HEK293T (cell line): ENCODE measurements at places on chromosomes 16 and 17.
A peak's percentile ranks its signal among the peaks of the same experiment; 100 is the strongest.

DNA sequence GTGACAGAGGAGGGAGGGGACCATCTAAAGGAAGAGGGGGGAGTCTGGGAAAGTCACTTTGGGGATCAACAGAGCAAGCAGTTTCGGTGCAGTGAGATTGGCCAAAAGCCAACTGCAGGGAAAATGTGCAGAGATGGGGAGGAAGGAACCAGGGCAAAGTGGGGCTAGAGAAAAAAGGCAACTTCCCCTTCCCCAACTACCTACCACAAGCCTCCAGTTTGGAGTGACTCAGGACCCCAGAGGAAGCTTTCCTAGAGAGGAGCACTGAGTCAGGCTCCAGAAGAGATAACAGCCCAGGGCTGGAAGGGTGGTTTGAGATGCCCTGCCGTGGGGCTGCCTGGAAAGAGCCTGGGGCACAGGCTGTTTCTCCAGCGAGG is 6.9 kb upstream of the CD300LD start:
- DNase-seq, result no peak

GRCh38 chr17:55829995-55830612 is 79.3 kb downstream of the PCTP start:
- DNase-seq, result no peak

GRCh38 chr16:65667011-65667578 is 545.2 kb upstream of the CDH11 start:
- DNase-seq, result no peak

DNA sequence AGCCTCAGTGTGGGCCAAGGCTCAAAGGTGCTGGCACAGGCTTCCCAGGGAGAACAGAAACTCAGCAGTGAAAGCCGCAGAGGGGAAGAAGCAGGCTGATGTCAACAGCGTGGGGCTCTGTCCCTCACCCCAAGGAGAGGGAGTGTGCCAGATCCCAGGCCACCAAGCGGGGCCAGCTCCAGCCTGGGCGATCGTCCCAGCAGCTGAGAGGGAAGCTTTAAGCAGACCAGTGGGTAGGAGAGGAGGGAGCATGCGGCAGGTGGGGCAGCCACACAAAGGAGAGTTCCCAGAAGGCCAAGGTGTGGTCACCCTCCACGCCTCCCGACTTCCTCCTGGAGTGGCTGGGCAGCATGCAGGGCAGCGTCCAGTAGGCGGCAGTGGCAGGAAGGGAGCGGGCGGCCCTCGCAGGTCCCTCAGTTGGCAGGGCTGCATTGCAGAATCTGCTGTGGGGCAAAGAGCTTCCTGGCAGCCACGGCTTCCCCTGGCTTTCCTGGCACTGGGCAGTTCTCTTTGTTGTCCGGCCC is 6.0 kb downstream of the SYNGR2 start:
- no peak for DNase-seq

GRCh38 chr17:65324611-65325342 is 187.6 kb downstream of the RGS9 start:
- no peak for DNase-seq

DNA sequence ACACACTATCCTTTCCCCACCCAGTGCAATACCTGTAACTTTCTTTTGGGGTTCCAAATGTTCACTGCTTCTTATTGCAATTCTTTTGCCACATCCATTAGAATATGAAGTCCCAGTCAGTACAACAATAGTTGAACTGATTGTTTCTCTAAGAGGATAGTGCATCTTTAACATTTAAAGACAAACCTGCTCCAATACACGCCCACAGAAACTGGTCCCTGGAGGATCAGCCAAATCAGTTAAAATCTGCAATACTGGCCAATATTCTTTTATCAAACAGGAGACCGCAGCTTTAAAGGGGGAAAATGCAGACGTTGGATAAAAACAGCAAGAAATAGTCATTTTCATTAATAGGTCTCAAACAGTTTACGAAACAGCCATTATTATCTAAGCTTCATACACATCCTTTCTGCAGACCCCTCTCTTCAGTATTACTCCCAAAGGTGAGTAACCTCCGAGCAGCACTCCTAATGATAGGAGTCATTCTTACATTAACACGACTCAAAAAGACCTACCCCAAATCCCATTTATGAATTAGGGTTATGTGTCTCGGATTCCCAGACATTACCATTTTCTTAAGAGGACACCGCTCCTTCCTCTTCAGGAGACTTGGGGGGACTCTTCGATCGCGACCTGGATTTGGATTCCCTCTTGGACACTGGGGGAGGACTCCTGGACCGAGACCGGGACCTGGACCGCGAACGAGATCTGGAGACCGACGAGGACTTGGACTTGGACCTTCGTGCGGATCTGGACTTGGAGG is 1.4 kb downstream of the SRSF2 start:
- no peak for DNase-seq

GRCh38 chr17:17108451-17109049 is 66.3 kb downstream of the MPRIP start:
- no peak for DNase-seq

DNA sequence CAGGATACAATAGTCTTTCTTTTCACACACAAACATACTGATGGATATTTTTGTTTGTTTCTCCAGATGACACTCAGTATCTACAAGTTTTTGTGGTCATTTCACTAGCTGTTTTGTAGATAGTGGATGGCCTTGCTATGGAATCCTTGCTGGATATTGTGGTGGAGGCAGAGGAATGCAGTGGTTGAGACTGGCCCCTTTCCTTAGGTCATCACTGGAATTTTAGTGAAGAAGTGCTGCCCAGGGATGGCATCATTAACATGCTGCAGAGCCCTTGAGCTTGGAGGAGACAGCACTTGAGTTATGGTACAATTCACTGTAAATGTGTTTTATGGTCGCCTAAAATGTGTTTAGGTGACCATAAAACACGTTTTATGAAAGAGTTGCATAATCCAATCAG is 455.9 kb upstream of the HSBP1 start:
- DNase-seq, result no peak

DNA sequence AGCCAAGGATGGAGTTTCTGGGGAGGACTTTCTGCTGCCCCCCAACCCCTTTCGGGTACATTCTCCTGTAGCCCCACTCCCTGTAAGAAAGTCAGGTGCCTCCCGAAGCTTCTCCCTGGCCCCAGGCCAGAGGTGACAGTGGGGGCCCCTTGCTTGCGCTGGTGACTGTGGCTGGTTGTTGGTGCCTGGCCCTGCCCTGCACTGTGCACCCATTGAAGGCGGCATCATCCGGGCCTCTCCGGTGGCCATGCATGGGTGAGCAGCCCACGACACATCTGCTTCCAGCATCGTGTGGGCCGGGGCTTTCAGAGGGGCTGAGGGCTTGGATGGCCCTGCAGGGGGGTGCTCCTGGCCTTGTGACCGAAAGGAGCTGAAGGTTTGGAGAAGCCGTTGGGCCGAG is 297.0 kb downstream of the SEC14L1 start:
- DNase-seq, result no peak

- DNase-seq, result no peak
Observed at GRCh38 chr17:79536212-79536840, 74.5 kb downstream of the RBFOX3 start.

GRCh38 chr16:17379121-17379571 is 91.6 kb downstream of the XYLT1 start:
- no peak for DNase-seq

DNA sequence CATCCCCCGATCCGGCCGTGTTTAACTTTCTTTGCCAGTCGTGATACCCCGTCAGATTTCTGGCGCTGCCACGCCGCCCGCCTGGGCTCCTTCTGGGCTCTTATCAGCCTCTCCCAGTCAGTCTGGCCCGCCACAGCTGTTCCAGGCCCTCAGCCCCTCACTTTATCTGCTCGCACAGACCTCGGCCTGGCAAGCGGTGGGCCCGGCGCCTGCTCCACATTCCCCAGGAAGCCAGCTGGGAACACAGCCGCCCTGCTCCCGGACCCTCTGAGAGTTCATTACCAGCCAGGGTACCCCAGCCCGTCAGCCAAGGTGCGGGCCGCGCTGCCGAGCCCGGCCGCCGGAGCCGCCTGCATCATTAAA is 157.5 kb downstream of the ZNF423 start:
- peak; percentile 20 for DNase-seq

GRCh38 chr17:45149037-45149668 is 878 bp downstream of the HEXIM1 start:
- DNase-seq, result peak; percentile 66

GRCh38 chr16:68425498-68426346 is 22.6 kb downstream of the SMPD3 start:
- DNase-seq, result no peak

DNA sequence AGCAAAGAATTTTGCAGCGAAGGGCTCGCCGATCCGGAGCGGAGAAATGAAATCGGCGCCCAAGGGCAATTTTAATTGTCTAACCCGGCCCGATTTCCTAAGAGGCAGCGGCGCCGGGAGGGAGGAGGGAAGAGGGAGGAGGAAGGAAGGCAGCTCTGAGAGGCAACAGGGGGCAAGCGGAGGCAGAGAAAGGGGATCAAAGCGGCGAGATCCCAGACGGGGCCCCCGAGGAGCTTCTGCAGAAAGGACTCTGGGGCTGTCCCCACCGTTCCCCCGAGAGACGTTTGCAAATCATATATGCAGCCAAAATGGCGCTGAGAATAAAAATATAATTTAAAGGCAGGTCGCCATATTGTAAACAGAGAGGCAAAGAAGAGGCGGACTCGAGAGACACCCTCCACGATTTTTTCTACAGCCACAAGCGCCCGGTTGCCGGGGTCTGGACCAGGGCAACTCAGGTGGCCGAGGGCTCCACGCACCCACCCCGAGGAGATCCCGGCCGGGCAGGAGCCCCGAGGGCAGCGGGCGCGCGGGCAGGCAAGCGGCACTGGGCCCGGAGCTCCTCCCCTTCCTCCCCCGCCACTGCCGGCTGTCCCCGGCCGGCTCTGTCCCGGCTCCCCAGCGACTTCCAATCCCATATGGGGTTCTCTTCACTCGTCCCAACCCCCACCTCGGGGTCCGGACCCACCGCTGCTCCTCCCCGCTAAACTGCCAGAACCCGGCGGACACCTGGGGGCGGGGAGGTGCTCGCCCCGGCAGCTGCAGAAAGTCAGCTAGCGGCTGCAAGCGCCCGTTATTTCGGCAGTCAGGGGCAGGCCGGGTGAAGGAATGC is 1.9 kb downstream of the PHF12 start:
- DNase-seq, result no peak

DNA sequence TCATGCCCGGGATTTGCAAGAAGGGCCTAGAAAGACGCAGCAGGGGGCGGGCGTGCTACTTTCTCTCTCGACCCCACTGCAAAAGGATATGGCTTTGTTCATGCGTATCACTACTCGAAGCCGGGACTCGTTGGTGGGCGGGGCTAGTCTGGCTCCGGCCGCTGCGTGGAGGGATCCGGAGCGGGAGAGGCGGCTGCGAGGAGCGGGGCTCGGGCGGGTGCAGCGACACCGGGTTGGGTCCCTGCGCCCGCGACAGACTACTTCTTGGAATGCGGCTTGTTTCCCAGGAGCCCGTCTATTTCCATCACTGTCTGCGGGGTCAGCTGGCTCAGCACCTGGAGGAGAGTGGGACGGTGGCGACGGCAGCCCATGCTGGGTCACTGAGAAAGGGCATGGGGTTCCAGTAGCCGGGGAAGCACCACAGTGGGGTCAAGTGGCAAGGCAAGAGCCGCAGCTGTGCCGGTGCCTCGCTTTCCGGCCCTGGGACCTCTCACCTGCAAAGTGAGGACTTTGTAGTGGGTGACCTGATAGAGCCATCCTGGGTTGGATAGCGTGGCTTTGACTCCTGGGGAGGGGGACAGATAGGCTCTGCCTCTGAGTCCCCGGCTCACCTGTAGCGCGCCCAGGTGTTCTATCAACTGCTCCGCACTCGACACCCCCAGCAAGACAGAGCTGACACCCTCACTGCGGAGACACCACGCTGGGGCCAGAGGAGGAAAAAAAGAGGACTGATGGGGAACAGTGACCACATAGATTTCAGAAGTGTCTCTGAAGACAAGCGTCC is 6.6 kb downstream of the KCNAB3 start:
- no peak for DNase-seq

GRCh38 chr17:79530361-79531105 is 80.3 kb downstream of the RBFOX3 start:
- DNase-seq, result no peak

- DNase-seq, result no peak
Observed at GRCh38 chr16:67534431-67534830, 5.8 kb downstream of the RIPOR1 start.

DNA sequence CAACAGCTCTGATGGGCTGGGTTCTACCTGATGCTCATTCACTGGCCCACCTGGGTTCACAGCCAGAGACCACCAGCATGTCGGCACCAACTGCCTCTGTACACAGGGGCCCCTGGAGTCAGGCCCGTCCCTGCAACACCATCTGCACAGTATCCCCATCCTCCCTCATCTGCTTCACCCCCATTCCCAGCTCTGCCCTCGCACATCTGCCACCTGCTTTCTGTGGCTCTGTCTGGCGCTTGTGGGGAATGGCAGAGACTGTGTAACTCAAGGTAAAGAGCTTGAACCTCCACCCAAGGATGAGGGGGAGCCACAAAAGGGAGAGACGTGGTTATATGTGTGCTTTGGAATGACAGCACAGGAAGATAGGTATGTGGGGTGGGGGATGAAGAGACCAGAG is 27.2 kb downstream of the SMPD3 start:
- no peak for DNase-seq

- peak; percentile 70 for DNase-seq
Observed at GRCh38 chr17:59329176-59330052, 2.0 kb upstream of the YPEL2 start.

- DNase-seq, result no peak
Observed at GRCh38 chr17:64599827-64600226, 62.3 kb downstream of the SMURF2 start.

GRCh38 chr16:54053891-54054820 is 232.4 kb downstream of the IRX3 start:
- no peak for DNase-seq

- no peak for DNase-seq
Observed at GRCh38 chr16:19781226-19781625, 63.2 kb downstream of the IQCK start.
